ENCODE measurements at places on chromosomes 16 and 17.

- DNase-seq: peak; percentile 59
Observed at GRCh38 chr16:90008708-90009145, 10.5 kb downstream of the DBNDD1 start.

DNA sequence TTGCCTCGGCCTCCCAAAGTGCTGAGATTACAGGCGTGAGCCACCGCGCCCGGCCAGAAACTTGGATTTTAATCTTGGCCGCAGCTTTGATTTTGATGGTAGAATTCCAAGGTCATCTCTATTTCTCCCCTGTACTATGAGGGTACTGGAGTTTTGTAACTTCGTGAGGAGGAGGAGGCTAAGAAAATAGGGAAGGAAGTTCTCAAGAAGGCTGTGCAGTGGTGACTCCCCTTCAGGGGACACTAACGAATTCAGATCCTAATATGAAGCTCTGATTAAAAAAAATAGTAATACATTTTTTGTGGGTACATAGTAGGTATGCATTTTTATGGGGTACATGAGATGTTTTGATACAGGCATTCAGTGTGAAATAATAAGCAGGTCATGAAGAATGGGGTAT lies 55.9 kb downstream of the LDHD start:
- no peak for DNase-seq

DNA sequence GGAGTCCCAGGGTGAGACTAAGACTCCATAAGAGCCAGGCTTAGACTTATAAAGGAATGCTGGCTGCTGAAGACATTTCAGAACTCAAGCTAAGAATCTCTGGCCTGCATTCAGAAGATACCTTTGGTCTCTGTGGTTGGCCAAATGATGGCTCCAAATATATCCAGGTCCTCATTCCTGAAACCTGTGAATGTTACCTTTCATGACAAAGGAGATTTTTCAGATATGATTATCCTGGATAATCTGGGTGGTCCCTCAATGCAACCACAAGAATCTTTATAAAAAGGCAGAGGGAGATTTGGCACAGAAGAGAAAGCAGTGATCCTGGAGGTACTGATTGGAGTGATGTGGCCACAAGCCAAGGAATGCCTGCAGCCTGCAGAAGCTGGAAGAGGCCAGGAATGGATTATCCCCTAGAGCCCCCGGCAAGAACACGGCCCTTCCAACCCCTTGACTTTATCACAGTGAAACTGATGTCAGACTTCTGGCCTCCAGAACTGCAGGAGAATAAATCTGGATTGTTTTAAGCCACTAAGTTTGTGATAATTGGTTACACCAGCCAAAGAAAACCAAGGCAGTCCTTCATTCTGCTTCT lies 253.3 kb downstream of the SLC39A11 start:
- DNase-seq: no peak

GRCh38 chr17:83161298-83162034 lies 82.1 kb downstream of the METRNL start:
- no peak for DNase-seq

GRCh38 chr17:14805348-14805747 lies 459.8 kb downstream of the PMP22 start:
- no peak for DNase-seq

- DNase-seq: no peak
Observed at GRCh38 chr16:57299009-57299718, 14.7 kb upstream of the PLLP start.

GRCh38 chr17:11240041-11240840 lies 772 bp upstream of the SHISA6 start:
- no peak for DNase-seq

GRCh38 chr16:69823831-69824563 lies 61.9 kb downstream of the WWP2 start:
- DNase-seq: no peak

DNA sequence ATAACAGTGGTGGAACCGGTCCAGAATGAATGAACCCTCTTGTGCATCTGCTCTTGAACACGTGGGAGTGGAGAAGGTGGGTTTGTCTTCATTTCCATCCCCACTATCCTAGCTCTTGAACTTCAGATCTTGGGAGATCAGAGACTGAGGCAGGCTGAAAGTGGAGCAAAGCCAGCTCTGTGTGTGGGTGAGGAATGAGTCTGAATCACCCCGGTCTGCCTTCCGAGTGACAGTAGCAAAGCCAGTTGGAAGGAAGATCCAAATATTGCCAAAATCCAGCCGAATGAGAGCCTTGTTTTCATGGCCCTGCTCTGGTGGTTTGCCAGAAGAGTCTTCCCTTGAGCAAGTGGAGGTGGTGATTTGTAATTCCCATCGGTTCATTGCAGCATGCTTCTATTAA lies 29.0 kb upstream of the ASIC2 start:
- no peak for DNase-seq

GRCh38 chr17:14605267-14605599 lies 304.4 kb downstream of the HS3ST3B1 start:
- no peak for DNase-seq

DNA sequence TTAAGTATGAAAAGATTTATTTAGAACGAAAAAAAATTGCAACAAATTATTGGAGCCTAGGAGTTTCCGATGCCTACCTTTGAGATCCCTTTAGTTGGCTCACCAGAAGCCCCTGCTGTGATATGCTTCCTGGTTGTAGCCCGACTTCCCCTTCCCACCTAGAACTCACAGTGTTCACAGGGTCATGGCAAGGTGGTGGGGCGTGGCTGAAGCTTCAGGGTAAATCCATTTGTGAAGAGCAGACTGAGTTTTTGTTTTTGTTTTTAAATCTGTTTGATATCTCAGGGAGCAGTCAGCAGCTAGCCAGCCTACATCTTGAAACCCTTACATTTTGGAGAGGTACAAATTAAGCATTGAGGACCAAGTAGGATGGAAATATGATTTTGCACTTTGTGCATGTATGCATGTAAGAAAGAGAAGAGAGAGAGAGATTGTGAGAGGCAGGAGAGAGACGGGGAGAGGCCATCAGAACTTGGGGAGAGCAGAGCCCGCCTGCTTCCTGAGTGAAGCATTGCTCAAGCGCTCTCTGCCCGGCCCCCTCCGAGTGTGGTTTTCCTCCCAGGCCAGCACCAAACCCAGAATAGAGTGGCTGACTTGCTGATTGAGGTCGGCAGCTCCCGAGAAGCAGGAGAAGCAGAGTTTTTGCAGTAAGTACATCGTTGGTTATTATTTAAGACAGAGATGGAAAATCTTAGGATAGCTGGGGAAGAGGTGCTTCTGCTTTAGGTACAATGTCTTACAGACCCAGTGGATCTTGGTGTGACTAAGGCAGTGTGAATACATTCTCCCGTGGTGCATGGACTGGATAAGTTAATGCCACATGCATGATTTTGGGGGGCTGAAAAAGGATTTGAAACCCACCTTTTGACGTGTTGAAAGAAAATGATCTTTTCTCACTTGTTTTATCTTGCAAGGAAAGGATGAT lies 64.2 kb downstream of the SPECC1 start:
- DNase-seq: peak; percentile 11

DNA sequence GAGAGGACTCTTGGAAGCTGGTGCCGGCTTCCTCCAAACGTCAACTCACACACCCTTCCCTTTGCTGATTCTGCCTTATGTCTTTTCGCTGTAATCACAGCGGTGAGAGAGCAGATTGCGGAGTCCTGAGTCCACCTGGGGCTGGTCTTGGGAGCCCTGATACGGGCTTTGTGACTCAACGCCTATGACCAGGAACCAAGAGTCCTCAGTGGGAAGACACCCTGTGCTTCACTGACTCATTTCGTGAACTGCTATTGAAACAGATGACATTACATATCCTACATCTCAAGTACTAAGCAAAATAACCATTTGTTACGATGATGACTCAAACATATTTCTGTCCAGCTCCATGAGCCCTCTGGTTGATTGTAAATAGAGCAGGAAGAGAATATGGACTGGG lies 90.7 kb upstream of the CREBBP start:
- DNase-seq: no peak

GRCh38 chr17:46181940-46182339 lies 11.3 kb downstream of the KANSL1 start:
- no peak for DNase-seq

GRCh38 chr16:20865420-20866131 lies 34.6 kb downstream of the DCUN1D3 start:
- DNase-seq: no peak

- DNase-seq: no peak
Observed at GRCh38 chr17:68453991-68454665, 3.2 kb downstream of the WIPI1 start.

DNA sequence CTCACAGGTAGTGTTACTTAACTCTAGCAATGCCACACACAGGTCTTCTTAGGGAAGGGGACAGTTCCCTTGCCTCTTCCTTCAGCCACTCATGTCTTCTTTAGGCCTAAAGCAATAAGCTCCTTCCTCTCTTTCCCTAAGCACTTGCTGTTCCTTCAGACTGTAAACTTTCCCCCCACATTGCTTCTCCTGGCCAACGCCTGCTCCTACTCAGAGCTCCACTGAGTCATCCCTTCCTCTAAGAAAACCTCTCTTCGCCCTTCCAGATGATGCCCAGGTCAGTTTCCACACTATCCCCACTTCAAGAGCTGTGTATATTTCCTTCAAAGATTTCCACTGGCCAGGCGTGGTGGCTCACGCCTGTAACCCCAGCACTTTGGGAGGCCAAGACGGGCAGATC lies 12.5 kb upstream of the EPOP start:
- DNase-seq: no peak

GRCh38 chr16:79271583-79271982 lies 329.0 kb downstream of the MAF start:
- no peak for DNase-seq

DNA sequence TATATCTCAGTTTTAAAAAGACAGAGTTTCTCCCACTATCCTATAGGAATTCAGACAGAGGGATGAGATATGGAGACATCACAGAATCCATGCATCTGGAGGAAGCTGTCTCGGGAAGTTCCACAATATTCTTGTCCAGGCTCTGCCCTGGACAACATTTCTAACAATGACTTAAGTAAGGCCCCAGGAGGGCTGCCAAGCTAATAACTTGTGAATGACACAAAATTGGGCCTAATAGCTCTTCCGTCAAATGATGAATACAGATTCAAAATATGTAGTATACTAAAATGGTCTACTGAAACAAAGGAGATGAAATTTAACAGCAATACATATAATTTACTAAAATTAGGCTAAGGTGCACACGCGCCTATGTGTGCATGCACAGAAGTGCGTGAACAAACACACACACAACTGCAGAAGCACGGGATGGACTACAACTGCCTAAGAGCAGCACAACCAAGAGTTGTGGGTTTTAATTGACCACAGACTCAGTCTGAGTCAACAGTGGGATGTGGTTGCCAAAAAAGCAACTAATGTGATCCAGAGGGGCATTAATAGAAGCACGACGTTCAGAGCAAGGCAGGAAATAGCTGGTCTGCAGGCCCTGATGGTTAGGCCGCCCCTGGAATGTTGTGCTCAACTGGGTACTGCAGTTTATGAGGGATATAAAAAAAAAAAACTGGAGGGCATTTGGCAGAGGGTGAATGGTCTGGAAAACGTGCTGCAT lies 26.3 kb upstream of the HS3ST2 start:
- DNase-seq: no peak

- no peak for DNase-seq
Observed at GRCh38 chr17:72470734-72471133, 349.9 kb downstream of the SOX9 start.

DNA sequence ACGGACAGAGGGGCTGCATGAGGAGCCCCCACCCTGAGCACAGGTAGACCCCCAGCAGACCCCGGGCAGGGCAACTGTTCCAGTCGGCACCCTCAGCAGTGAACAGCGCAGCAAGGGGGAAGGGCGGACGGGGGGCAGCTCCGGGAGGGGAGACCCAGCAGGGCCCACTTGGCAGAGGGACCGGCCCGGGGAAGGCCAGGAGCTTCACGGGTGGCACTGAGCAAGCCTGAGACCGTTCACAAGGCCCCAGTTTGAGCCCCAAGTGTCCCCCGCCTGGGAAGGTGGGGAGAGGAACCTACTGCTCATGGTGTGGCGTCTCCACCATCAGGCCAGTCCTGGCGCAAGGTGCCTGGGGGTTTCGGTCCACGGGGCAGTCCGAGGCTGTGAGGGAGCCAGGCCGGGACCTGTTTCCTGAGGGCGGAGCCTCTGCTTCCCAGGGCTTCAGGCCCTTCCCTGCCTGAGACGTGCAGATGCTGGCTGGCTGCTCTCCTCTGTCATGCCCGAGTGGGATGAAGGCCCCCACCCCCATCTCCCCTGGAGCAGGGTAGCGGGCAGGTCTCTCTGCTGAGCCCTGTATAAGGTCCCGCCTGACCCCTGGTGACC lies 54.4 kb upstream of the GNG13 start:
- DNase-seq: no peak

GRCh38 chr17:74860229-74860871 lies 665 bp upstream of the GRIN2C start:
- no peak for DNase-seq

GRCh38 chr16:31268891-31269290 lies 9.1 kb downstream of the ITGAM start:
- no peak for DNase-seq

- DNase-seq: no peak
Observed at GRCh38 chr17:42527932-42528331, 8.1 kb upstream of the NAGLU start.

GRCh38 chr16:77214411-77215138 lies 15.4 kb downstream of the SYCE1L start:
- DNase-seq: no peak

DNA sequence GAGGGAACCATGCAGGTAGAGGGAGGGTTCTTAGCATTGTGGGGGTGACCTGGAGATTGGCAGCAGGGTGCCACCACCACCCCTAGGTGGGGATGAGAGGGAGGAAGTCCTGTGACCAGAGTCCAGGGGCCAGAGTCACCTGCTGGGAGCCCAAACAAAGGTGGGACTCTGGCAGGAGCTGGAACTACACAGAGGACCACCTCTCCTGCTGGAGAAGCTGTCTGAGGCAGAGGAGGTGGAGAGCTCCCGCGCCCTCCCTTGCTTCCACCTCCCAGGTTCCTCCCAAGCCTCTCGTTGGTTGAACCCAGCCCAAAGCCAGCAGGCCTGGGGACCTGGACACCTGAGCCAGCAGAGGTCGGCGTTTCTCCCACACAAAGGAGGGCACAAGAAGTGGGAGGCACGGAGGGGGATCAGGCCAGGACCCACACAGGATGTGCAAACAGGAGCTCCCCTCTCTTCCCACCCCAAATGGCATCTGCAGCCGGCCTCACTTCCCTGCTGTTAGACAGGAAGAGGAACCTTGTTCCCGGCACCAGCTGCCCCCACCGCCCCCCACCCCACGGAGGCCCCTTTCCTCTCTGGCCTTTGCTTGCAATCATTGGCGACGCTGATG lies 154.6 kb downstream of the SEC14L1 start:
- DNase-seq: no peak

GRCh38 chr17:42174126-42174783 lies 6.7 kb downstream of the KCNH4 start:
- DNase-seq: no peak
